Heart left ventricle (tissue), 16 donors: ENCODE measurements at places on chromosomes 3 and 15. TPM values are rescaled to one million over a fixed set of nuclear protein-coding genes. Genes with fewer than 3 reads are reported as not detected.

DNA sequence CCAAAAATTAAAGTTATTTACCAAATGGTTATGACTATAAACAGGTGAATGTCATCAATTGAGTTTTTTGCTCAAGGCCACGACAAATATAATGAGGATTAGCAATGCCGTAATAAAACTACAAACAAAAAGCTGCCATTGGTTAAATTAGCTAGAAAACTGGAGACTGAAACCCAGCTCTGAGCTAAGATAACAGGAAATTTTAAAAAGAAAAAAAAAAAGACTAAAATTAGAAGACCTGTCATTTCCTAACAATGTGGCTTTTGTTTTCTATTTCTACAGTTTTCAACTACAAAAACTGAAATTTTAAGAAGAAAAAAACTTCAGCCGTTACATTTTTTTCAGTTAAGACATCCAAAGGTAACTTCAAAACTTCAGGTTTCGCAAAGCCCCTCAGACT, 9.7 kb downstream of the SLC12A6 start:
- DNase-seq = no peak

DNA sequence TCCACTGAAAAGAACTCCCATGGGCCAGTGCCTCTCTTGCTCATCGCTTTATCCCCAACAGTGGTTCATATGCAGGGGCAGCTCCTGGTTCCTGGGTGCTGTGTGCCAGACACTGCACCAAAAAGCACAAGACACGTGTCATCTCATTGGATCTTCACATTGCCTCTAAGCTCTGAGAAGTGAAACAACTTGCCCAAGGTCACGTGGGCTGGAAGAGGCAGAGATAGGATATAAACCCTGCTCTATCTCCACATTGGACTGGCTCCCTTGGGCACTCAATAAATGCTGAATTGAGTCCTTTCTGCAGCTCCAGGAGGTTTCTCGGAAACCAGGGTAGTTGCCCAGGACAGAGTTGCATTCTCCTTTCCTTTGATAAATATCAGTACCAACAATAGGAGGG, 88.1 kb downstream of the SRGAP3 start:
- no peak for DNase-seq

GRCh38 chr3:183098536-183099025, 715 bp downstream of the MCCC1 start:
- DNase-seq = no peak

DNA sequence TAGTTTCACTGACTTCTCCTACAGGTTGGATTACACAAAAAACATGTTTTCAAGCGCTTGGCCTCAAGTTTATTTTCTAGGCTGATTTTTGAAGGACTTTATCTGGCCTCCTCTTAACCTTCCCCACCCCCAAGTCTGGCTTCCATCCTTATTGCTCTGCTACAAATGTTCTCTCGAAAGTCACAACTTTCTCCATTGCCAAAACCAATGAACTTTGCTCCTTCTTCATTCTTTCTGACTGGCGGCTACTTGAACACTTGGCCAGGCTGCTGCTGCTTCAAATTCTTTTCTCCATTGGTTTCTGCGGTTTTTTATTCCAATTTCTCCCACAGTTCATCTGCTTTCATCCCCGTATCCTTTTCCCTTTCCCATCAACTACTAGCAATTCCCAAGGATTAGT, 106.6 kb downstream of the TOP2B start:
- peak; percentile 36 for DNase-seq

DNA sequence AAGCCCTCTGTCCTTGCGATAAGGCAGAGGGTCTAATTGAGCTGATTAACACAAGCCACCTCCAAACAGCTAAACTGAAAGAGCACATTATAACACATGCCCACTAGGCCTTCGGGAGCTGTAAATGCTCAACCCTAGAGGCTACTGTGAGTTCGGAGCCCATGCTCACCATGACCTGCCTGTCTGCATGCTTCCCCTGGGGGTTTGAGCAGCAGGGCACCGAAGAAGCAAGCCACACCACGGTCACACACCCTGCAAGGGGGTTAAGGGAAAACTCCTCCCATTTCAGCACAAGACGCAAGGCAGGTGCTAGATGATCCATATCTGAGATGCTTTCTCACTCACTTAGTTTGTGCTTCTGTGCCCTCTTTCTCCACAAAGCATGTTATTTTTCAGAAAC, 435.9 kb upstream of the CADM2 start:
- DNase-seq = no peak

- DNase-seq = peak; percentile 73
Measured at GRCh38 chr3:8607234-8608040, 37.2 kb downstream of the SSUH2 start.

- DNase-seq = no peak
Measured at GRCh38 chr3:189001559-189001958, 170.2 kb upstream of the TPRG1 start.

- DNase-seq = no peak
Measured at GRCh38 chr15:29092376-29093064, 177.1 kb downstream of the NSMCE3 start.

DNA sequence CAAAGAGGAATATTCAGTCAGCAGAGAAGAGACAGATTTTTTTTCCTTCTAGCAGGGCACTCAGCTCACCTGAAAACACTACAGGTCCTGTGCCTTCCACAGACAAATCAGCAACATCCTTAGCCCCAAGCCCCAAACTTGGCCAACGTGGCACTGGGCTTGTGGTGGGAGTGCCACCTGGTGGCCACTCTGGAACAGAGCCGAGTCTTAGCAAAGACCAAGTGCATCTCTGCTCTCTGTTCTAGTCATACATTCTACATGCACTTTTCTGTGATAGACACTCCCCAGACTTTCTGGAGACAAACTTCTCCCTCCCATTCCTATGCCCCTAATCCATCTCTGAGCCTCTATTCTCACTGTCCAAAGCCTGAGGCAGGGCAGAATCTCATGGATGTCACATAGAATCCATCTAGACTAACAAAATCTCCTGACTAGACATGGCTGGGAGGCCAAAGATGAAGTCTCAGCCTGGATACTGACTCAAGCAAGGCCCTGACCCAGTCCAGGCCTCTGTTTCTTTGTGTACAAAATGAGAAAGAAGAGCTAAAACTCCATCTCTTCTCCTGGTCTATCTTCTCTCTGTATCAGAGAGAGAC, 5.1 kb upstream of the SEMA7A start:
- DNase-seq = peak; percentile 68

GRCh38 chr15:99104788-99105513, at the start of gene SYNM:
SYNM (plus strand) TSS chr15:99105080; CDS start chr15:99105200, 120 bp downstream.
- peak; percentile 83 for DNase-seq

- no peak for DNase-seq
Measured at GRCh38 chr3:44509393-44509921, 32.0 kb upstream of the ZNF445 start.

DNA sequence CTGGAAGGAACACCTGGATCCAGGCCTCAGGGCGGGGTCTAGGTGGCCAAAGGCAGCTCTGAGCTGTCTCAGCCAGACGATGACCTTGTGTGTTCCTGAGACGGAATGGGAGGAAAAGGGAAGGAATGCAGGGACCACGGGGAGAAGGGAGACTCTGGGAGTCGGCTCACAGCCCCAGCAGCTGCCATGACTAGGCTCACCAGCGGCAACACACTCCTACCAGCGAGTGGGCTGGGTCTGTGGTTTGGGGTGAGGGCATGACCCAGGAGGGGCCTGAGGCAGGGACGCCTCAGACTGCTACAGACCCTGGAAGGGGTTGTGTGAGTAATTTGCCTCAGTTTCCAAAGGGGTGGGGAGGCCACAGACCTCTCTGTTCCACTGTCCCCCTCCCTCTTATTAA, 19.8 kb downstream of the IQSEC1 start:
- DNase-seq = no peak

DNA sequence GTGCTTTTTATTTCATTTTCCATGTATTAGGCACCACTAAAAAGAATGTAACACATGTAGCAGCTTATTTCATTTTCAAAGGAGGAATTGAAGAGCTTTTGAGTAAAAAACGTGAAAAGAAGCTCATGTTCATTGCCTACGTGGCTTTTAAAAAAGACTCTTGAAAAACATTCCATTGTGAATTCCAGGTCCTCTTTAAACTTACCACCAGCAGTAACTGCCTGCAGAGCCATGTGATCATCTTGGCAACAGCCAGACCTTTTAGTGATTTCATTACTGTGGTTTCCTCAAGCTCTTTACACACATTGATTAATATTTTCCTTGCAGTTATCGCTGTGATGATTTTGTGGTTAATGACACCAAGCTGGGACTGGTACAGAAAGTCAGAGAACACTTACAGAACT, 43.8 kb upstream of the FBXL22 start:
- no peak for DNase-seq

GRCh38 chr3:12165909-12166308, 7.2 kb upstream of the TIMP4 start:
- DNase-seq = no peak

Gene SLC12A1
- not detected for polyA plus RNA-seq

Gene CRELD1
- polyA plus RNA-seq = 61.8 TPM

Gene PLA2G4D
- not detected for polyA plus RNA-seq

Gene PLSCR4
- 6.0 TPM for polyA plus RNA-seq

Gene MESP1
- polyA plus RNA-seq = 0.43 TPM

Gene SNAPC5
- 59.5 TPM for polyA plus RNA-seq
